ENCODE measurements at places on chromosomes 6 and 20. TPM values are rescaled to one million over a fixed set of nuclear protein-coding genes. Genes with fewer than 3 reads are reported as not detected.

DNA sequence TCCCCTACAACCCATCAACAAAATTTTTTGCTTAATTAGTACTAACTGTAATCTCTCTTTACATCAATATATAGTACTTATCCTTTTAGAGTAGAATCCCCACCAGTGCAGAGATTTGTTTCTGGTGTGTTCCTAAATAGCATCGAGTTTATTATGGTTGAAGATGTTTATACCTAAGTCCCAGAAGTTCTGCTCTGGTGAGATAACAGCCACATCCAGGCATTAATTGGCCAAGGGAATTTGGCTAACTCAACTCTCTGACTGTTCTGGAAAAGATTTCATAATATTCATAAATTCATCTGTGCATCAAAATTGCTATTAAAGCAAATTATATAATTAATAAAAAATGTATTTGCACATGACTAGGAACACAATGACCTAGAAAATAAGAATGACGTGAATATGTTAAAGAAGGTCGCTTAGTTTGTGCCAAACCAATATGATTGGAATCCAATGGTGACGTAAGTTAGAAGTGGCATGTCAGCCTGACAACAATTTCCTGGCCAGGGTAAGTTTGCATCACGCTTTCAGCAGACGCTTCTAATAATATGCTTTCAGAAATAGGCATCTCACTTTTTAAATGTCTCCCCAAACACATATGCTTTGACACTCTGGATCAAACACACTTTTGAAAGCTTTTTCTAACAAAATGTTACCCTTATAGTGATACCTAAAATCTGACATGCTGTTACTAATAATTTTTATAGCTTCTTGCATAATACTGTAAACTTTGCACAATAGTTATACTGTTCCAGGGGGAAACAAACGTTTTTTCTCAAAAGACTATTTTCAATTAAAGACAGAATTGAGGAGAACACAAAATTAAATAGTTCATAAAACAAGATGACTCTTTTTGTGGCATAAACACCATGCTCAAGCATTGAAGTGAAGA is 236.7 kb downstream of the TENT5A start:
- DNase-seq: no peak

DNA sequence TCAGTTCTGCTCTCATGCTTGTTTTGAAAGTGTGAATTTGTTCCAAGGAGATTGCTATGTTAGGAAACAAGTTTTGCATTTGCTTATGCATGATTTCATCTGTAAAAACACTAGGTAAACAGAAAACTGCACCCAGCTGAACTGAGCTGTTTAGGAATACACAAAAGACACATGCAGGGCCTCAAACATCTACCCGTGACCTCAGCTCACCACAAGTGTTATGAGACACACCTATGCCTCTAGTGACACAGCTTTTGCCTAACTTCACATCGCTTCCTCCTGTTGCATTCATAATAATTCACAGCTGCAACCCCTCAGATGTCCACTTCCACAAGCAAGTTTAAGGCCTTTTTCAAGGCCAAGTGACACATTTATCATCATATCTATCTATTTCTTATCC is 98.0 kb upstream of the SLC24A3 start:
- DNase-seq: no peak

DNA sequence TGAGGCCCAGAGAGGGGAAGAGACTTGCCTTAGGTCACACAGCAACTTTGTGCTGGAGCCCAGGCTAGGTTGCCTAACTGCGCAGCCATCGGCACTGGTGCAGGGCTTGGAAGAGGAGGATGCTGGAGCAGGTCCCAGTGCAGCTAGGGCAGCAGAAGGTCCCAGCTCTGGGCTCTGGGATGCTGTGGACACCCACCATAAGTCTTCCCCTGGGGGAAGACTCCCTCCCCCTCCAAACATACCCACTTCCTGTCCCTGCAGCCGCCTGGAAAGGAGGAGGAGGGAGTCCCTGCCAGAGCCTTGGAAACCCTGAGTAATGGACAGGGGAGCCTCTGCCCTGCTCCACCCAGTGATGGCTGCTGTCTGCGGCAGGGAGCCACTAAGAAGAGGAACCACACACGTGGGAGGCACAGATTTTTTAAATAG is 93.6 kb downstream of the NCR2 start:
- DNase-seq: no peak

DNA sequence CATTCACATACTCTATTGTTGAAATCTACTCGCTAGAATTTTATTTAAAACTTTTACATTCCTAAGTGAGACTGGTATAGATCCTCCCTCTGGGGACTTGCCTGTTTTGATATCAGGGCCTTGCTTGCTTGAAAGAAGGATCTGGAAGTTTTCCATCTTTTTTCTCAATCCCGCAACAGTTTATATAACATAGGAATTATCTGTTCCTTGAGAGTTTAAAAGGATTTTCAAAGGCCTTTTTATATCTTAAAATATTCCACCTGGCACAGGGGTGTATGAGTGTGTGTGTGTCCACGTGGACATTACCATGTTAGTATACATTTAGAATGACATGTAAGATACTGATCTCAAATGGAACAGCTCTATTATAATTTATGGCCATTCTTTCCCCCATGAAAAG is 96.3 kb downstream of the TRERF1 start:
- no peak for DNase-seq

- peak; percentile 1 for DNase-seq
These were observed 101.1 kb upstream of the PLCB4 start for GRCh38 chr20:8967641-8968245.

DNA sequence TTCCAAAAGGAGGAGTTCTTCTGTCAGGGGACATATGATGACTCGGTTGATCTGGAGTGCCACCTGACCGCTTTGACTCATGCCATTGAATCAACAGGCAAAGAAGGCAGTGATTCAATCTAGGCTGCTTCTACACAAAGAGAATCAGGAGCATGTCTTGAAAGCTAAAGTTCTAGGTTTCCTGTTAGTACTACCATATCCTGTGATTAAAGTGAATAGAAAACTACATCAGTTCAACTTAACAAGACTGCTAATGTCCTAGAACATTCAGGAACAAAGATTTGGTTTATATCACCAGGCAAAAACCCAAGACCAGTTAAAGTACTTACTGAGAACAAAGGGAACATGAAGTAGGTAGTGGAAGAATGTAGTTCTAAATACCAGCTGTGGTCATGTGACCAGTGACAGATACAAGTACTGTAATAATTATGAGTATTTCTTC is 216.8 kb upstream of the SGK1 start:
- peak; percentile 90 for DNase-seq

Gene HUS1B
- 0.18 TPM for total RNA-seq

Data from foreskin keratinocyte (primary cell).